ENCODE measurements at places on chromosomes 16 and 17.

GRCh38 chr16:70610273-70611223, 35.8 kb upstream of the IL34 start:
- no peak for DNase-seq

DNA sequence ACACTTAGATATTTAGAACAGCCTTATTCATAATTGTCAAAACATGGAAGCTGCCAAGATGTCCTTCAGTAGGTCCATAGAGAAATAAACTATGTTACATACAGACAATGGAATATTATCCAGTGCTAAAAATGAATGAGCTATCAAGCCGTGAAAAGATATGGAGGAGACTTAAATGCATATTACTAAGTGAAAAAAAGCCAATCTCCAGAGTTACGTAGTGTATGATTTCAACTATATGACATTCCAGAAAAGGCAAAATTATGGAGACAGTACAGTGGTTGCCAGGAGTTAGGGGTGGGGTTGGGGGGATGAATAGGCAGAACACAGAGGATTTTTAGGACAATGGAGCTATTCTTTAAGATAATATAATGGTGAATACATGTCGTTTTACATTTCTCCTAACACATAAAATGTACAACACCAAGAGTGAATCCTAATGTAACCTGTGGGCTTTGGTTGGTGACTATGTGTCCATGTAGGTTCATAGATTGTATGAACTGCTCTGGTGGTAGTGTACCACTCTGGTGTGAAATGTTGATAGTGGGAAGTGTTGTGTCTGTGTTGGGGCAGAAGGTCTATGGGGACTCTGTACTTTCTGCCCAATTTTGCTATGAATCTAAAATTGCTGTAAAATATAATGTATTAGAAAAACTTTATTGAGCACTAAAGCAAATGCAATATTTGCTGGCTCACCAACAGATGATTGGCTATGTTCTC, 122.6 kb downstream of the USP22 start:
- no peak for DNase-seq

GRCh38 chr17:68290268-68290954, 516 bp downstream of the SLC16A6 start:
- DNase-seq, result no peak

DNA sequence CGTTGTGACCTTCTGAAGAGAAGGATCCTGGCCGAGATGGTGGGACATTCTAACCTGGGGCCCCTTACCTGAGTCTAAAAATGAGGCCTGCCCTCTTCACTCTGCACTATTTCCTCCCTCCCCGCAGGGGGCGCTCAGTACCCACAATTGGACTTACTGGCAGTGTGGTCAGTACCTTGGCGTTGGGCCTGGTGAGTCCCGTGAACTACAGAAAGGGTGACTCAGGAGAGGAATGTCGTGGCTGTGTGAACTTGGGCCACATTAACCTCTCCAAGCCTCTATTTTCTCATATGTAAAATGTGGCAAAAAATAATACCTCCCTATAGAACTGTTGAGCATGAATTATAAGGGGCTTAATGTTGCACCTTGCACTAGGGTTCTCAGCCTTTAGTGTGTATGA, 3.9 kb downstream of the RSAD1 start:
- DNase-seq, result peak; percentile 81

GRCh38 chr16:73204359-73205152, 156.6 kb upstream of the ZFHX3 start:
- DNase-seq, result no peak

DNA sequence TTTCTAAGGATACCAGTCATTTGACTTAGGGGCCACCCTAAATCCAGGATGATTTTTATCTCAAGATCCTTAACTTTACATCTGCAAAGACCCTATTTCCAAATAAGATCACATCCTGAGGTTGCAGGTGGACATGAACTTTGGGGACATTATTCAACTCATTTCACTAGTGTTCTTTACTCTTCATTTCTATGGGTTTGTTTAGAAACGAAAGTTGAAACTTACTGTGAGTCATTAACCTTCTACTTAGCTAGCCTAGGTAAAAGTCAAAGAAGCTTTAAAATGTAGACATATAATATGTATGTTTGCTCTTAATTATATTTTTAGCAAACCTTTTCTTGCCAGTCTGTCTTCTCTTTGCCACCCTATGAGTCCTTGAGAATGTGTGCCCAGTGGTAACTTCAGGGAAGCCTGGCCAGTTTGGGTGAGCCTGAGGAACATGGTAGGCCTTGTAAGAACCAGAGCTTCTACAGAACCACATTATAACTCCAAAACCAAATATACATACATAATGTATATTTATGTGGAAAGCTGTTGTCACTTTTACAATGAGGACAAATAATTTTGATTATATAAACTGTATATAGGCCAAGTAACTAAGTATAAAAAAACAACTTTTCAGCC, 38.4 kb downstream of the BPTF start:
- no peak for DNase-seq

DNA sequence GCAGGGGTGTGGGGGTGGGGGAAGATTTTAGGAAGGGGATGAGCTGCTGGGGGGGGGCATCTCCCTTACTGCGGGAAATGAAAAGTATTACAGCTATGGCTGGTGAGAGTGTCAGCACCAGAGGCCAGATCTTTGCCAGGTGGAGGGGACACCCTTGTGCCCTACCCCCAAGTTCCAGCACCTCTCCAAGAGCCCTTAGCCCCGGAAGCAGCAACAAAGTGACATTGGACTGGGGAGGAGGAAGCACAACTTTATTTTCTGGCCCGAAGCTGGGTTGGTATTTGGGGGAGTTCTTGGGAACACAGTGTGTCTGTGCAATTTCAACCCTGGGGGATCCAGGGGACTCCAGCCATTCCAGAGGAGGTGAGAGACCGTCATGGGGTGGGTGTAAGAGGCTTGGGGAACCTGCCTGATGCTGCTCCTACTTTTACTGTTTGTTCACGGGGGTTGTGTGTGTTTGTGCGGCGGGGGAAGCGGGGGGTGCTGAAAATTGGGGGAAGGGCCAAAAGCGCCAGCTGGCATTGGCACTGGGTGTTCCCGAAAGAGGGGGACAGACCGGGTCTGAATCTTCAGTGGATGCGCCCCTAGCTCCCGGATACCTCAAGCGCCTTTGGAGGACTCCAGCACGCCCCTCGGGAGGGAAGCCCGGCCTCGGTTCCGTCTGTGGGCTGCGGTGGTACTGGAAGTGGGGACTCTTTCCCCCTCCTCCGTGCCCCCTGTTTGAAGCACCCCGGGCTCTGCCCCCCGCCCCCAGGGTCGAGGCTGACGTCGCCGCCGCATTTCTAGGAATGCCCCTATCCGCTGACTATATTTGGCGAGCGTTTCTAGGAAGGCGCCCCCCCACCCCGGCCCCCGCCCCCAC, 230.3 kb downstream of the MRTFB start:
- DNase-seq, result no peak

GRCh38 chr17:8986295-8986694, 20.8 kb upstream of the PIK3R5 start:
- DNase-seq, result no peak

- DNase-seq, result no peak
Observed at GRCh38 chr17:50638966-50639713, 4.5 kb downstream of the ABCC3 start.

GRCh38 chr16:83004868-83005652, 378.3 kb downstream of the CDH13 start:
- no peak for DNase-seq

GRCh38 chr17:29561554-29562517, 5.0 kb downstream of the ABHD15 start:
- no peak for DNase-seq

DNA sequence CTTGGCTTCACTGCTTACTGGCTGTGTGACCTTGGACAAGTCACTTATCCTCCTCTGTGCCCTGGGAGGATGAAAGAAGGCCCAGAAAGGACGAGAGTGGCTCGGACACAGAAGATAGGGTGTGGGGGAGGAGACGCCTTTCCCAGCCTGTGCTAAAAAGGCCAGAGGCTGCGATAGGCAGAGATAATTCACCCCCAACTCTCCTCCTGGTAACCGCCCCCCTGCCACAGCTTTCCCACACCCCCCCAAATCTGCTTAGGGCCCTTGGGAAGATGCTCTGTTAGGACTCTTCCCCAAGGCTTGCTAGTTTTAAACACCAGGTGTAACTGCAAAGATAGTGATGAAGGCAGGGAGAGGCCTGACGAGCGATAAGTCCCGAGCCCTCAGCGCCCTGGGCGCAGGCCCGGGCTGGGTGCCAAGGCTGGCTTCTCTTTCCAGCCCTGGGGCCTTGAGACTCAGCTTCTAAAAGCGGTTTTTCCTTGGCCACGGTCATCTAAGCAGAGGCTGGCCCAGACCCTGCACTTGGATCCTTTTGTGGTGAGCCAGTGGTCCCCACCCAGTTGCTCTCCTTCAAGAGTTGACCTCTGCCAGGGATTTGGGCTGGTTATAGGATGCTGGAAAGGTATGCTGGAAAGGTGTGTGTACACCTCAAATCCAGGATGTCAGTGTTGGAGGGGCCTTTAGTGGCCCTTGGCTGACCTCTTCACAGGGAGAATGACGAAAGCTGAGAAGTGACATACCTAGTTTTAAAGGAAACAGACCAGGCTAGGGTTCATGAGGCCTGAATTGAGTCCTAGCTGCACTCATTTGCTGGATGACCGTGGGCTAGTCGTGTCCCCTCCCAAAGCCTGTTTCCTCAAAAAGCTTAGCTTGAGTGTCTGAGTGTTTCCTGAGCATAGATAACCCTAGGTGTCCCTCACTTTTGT, 3.4 kb upstream of the PPP1R9B start:
- DNase-seq, result no peak

DNA sequence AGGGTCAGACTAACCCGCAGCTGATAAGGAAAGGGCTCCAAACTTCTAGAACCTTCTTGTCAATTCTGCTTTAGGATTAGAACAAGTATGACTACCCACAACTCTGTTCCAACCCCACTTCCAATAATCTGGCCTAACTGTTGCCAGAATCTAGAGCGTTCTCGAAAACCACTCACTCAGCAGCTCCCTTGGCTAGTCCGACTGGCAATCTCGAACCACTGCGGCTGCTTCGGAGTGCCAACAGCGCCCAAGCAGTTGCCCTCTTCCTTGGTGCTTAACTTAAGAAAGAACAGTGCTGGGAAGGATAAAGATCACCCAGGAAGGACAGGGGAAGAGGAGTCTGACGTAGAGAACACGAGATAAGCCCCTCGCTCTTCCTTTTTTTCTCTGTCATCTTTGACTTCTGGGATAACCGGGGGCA, 818 bp downstream of the DNAJC7 start:
- no peak for DNase-seq

DNA sequence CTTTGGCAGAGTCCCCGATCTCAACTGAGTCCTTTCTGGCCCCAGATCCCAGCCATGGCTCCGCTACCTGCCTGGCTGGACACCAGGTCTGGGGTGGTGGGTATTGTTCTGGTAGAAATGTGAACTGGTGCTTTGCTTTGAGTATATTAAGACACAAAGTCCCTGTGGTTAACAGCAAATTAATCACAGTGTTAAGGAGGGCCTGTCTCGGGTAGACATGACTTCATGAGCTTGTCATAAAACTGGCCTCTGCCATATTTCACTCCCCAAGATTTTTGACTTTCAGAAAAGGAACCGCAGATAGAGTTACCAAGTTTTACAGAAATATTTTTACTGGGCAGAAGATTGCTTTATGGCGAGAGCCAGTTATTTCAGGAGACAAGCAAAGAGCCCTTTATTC, 19.5 kb downstream of the NKD1 start:
- DNase-seq, result no peak

- DNase-seq, result no peak
Observed at GRCh38 chr16:89052191-89052889, 41.3 kb upstream of the ACSF3 start.

GRCh38 chr16:64406770-64407181, 715.1 kb downstream of the CDH11 start:
- DNase-seq, result no peak

DNA sequence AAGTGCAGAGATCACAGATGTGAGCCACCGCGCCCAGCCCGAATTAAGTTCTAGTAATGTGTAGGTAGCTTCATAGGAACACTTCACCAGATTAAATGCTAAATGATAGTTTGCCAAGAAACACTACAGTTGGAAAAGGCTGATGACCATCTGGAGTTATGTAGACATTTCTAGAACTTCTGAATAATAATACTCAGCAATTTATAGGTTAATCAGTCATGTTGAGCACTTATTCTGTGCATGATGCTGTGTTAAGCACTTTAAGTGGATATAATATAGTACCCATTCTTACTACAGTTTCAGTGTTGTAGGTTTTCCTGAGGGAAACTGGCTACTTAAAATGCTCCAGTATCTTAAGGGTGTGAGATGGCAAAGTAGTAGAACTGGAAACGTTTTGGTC, 45.2 kb downstream of the NUP93 start:
- DNase-seq, result no peak

DNA sequence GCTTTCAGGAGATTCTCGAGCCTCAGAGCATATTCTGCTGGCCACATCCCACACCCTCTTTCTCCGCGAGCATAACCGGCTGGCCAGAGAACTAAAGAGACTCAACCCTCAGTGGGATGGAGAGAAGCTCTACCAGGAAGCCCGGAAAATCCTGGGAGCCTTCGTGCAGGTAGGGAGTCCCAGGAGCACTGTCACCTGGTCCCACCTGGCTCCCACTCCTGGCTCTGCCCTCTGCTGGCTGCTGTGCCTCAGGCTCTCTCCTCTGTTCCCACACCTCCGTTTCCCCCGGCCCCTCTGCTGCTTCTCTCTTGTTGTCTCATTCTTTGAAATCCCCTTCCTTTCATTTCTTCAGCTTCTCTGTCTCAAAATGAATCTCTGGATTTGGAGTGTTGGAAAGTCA, 16.4 kb downstream of the LPO start:
- no peak for DNase-seq

DNA sequence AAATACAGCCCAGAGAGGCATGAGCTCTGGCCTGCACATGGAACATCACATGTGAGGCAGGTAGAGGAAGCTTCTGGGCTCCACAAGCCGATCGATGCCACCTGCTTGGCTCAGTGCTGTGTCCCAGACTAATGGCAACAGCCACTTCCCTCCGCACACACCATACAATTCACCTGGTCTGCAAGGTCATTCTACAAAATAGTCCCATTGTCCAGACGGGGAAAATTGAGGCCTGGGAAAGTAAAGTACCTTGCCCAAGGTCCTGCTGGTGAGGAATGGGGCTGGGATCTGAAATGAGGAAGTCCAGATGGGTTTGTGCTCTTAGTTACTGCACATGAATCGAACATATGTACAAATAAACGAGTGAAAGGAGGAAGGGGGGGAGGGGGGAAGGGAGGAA, 88.0 kb downstream of the LITAF start:
- DNase-seq, result no peak

- DNase-seq, result no peak
Observed at GRCh38 chr17:69733171-69734012, 318.9 kb downstream of the MAP2K6 start.

- DNase-seq, result no peak
Observed at GRCh38 chr17:17757956-17758845, 76.9 kb downstream of the RAI1 start.

- no peak for DNase-seq
Observed at GRCh38 chr16:58495521-58496331, 4.2 kb upstream of the NDRG4 start.

GRCh38 chr17:60224064-60224463, 74.3 kb downstream of the CA4 start:
- no peak for DNase-seq

GRCh38 chr17:45775148-45775547, 9.0 kb upstream of the CRHR1 start:
- no peak for DNase-seq

Measured in neural crest cell (in vitro differentiated cells).